ENCODE measurements at places on chromosomes 4 and X. TPM values are rescaled to one million over a fixed set of nuclear protein-coding genes. Genes with fewer than 3 reads are reported as not detected.

The TMPRSS11D gene
- not detected for total RNA-seq

The BEND4 gene
- total RNA-seq, result not detected

GRCh38 chr4:13851085-13851940, 223.8 kb upstream of the BOD1L1 start:
- H3K36me3 ChIP-seq, result no peaks in the 10 kb centered on the region
- no peaks in the 10 kb centered on the region for H3K4me1 ChIP-seq
- H3K4me3 ChIP-seq, result no peak overlapping the region

- no peak for DNase-seq
- no peak overlapping the region for H3K4me3 ChIP-seq
- H3K27me3 ChIP-seq, result no peaks in the 10 kb centered on the region
- no peak overlapping the region for H3K27ac ChIP-seq
- H3K36me3 ChIP-seq, result no peaks in the 10 kb centered on the region
- no peaks in the 10 kb centered on the region for H3K4me1 ChIP-seq
These were observed 45.1 kb downstream of the TBC1D9 start for GRCh38 chr4:140710908-140711622.

GRCh38 chrX:24298191-24298590, 15.7 kb downstream of the SUPT20HL2 start:
- H3K4me3 ChIP-seq, result no peak overlapping the region
- no peaks in the 10 kb centered on the region for H3K36me3 ChIP-seq
- H3K27ac ChIP-seq, result no peak overlapping the region
- DNase-seq, result no peak
- no peaks in the 10 kb centered on the region for H3K27me3 ChIP-seq

DNA sequence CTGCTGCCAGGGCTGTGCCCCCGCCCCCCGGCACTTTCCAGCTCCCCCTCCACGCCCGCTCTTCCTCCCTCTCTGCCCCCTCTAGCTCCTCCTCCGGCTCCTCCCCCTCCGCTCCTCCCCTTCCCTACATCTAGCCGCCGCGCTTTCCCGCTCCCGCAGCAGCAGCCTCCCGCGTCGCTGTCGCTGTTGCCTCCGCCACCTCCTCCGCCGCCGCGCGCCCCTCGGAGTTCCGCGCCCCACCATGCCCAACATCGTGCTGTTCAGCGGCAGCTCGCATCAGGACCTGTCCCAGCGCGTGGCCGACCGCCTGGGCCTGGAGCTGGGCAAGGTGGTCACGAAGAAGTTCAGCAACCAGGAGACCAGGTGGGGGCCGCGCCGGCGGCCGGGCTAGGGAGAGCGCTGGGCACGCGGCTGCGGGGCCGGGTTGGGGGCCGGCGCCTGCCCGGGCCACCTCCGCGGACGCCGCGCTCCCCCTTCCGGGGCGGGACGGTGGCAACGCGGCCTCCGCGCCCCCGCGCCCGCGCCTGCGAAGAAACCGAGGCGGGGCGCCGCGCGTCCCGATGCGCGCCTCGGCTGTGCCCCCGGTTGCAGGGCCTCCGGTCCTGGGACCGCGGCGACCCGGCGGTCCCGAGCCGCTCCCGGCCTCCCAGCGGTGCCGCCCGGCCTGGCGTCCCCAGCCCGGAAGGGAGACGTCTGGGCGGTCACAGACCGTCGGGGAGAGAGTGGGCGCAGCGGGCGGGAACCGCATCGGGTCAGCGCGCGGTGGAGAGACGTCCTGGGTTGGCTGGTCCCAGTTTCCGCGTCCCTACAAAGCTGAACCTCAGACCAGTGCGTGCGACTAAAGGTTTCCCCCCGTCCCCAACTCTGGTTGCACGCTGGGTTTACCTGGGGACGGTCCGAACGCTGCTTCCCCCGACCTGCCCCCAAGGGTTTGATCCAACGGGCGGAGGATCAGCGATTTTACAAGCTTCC, at the start of gene PRPS2:
PRPS2 (plus strand) TSS at position 156 of the 972 bp plus-strand sequence; CDS start at position 242, 86 bp downstream.
- DNase-seq, result peak; percentile 78
- H3K4me3 ChIP-seq, result peak within 1 kb of the TSS; percentile 57
- H3K4me1 ChIP-seq, result no peaks in the 10 kb centered on the region
- no peaks in the 10 kb centered on the region for H3K27me3 ChIP-seq

DNA sequence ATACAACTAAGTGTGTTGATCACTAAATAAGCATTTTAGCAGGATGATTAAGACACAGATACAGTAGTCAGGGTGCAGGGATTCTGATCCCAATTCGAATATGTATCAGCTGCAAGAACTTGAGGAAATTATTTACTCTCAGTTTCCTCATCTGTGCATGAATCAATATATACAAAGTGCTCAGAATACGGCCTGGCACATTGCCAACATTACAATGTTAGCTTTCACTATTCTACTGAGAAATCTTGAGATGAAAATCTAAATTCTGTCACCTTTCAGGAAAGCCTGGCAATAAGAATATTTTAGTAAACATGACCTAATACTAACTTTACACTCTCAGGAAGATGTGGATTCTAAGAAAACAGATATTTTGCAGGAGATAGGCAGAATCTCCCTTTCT, 1001.6 kb upstream of the IGFBP7 start:
- H3K36me3 ChIP-seq, result no peaks in the 10 kb centered on the region
- DNase-seq, result no peak
- H3K27me3 ChIP-seq, result no peaks in the 10 kb centered on the region
- H3K27ac ChIP-seq, result no peak overlapping the region

GRCh38 chr4:72613959-72614358, 44.9 kb upstream of the ADAMTS3 start:
- no peaks in the 10 kb centered on the region for H3K36me3 ChIP-seq
- H3K4me1 ChIP-seq, result no peaks in the 10 kb centered on the region
- no peaks in the 10 kb centered on the region for H3K27me3 ChIP-seq
- H3K4me3 ChIP-seq, result no peak overlapping the region
- no peak for DNase-seq

DNA sequence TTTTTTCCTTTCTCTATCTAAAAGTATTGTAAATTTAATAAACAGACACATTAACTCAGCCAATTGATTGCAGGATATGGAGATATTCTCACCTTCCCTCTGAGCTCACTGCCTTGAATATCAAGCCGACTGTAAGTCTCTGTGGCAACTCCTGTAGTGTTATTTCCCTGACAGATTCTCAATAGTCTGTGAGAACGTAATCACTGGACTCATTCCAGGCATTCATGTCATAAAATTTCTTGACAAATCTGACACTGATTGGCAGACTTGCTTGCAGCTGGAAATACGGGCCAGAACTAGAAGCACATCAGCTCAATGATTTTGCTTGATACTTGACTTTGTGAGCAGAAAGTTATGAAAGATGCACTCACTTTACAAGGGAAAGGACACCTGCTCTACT, 29.6 kb downstream of the FAM47B start:
- no peak overlapping the region for H3K27ac ChIP-seq
- H3K4me1 ChIP-seq, result no peaks in the 10 kb centered on the region
- no peaks in the 10 kb centered on the region for H3K36me3 ChIP-seq
- H3K4me3 ChIP-seq, result no peak overlapping the region
- H3K27me3 ChIP-seq, result no peaks in the 10 kb centered on the region
